Epithelial cell of proximal tubule (primary cell): ENCODE measurements at places on chromosomes 12 and 14. TPM values are rescaled to one million over a fixed set of nuclear protein-coding genes. Genes with fewer than 3 reads are reported as not detected.

- DNase-seq: no peak
Observed at GRCh38 chr14:52821805-52822250, 30.4 kb upstream of the GNPNAT1 start.

DNA sequence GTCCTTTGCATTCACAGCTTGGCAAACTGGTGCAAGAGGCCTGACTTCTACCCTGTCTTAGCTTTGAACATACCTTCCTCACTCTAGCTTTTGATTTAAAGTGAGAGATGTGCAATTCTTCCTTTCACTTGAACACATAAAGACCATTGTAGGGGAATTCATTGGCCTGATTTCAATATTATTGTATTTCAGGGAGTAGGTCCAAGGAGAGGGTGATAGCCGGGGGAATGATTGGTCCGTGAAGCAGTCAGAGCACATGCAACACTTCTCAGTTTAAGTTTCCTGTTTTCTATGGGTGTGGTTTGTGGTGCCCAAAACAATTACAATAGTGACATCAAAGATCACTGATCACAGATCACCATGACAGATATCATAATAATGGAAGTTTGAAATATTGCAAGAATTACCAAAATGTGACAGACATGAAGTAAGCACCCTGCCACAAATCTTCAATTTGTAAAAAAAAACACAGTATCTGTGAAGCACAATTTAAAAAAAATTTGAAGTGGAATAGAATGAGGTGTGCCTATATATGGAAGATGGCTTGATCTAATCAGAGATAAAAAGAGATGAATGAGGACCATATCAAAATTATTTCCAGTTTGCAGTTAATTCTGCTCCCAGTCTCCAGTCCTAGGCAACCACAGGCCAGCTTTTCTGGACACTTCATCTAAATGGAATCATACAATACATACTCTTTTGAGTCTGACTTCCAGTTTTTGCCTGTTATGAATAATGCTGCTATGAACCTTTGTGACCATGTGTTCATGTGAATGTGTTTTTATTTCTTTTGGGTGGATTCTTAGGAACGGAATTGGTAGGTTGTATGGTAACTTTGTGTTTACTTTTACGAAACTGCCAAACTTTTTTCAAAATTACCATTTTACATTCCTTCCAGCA lies 23.2 kb downstream of the BORCS5 start:
- no peak for DNase-seq

- no peak for DNase-seq
Observed at GRCh38 chr12:100189636-100190394, 10.8 kb upstream of the ACTR6 start.

The NUAK1 gene
- total RNA-seq: 15.6 and 34.5 TPM in 2 replicates

DNA sequence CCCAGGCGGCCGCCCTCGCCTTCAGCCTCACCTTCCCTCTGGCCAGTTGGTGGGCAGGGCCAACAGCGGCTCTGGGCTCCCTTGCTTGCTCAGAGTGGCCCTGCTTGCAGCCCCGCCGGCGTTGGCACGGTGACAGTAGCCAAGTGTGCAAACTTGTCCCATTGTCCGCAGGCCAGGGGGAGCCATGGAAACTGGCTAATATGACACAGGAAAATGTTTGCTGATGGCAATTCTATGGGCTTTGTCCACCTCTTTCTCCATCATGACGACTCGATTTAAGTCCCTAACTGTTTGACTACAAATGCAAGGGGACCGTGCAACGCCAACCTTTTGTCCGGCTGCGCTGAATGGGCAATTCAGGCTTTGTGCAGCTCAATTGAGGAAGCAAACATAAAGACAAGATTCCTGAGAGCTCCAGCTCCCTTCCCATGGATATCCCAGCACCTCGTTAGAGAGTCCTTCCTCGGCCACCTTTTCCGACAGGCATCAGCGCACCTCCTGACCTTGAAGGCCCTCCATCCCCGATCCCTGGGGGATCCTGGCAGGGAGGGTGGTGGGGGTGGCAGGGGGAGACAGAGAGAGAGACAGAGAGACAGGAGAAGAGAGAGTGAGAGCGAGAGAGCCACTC lies 785 bp upstream of the FAM181A start:
- DNase-seq: no peak

- no peak for DNase-seq
Observed at GRCh38 chr14:64279704-64280668, 14.2 kb downstream of the ESR2 start.
